Psoas muscle (tissue), 8 donors: ENCODE measurements at places on chromosomes 13 and 19. TPM values are rescaled to one million over a fixed set of nuclear protein-coding genes. Genes with fewer than 3 reads are reported as not detected.

The RASL11A gene
- 2.6 TPM for polyA plus RNA-seq

The NTN5 gene
- not detected for polyA plus RNA-seq

The SHISA2 gene
- 3.2 TPM for polyA plus RNA-seq

The GJB6 gene
- 0.03 TPM for polyA plus RNA-seq

The ERICH4 gene
- polyA plus RNA-seq = 0.10 TPM

The APC2 gene
- polyA plus RNA-seq = not detected

GRCh38 chr19:3310280-3310679 lies 56.1 kb upstream of the NFIC start:
- DNase-seq = no peak
- peaks cover 21% of the 10 kb centered on the region for H3K27me3 ChIP-seq
- no peak overlapping the region for H3K4me3 ChIP-seq
- no peak overlapping the region for H3K27ac ChIP-seq

DNA sequence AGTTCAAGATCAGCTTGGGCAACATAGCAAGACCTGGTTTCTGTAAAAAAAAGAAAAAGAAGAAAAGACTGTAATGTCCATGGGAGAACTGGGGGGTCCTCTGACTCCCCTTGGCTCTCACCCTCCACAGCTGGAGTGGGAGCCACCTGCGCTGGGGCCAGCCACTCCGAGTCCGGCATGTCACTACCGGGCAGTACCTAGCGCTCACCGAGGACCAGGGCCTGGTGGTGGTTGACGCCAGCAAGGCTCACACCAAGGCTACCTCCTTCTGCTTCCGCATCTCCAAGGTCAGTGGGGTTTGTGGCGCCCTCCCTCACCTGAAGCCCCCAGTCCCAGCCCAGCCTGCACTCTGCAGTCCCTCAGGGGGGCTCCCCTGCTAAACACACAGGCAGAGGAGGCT lies 14.7 kb downstream of the RYR1 start:
- no peaks in the 10 kb centered on the region for H3K36me3 ChIP-seq
- no peaks in the 10 kb centered on the region for H3K27me3 ChIP-seq
- no peak for DNase-seq
- no peak overlapping the region for H3K4me3 ChIP-seq

DNA sequence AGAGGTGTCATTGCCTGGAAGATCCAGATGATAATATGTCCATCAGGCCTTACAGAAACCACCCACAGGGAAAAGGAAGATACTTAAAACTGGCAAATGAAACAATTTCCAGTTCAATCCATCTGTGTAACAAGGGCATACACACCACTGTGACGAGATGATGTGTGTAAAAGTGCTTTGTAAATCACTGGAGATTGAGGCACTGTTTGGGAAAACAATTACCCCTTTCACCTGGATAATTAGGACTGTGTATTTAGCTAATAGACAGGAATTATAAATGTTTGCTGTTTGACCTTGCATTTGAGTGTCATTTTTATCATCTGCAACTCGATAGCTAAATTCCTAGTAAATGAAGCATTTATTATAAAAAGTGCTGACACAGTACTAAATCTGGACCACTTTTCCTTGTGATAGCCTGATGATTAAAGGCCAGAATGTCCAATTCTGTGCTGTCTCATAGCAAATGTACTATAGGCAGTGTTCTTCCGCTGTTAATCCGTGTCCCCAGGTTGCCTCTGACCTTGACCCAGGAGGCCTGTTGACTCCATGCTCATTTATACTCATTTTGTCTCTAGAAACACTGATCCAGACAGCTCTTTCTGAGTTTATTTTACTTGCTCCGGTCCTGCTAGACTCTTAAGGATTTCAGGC lies 105.8 kb downstream of the LACC1 start:
- H3K36me3 ChIP-seq = no peaks in the 10 kb centered on the region
- no peak overlapping the region for H3K27ac ChIP-seq
- H3K4me1 ChIP-seq = no peaks in the 10 kb centered on the region
- no peak overlapping the region for H3K4me3 ChIP-seq

DNA sequence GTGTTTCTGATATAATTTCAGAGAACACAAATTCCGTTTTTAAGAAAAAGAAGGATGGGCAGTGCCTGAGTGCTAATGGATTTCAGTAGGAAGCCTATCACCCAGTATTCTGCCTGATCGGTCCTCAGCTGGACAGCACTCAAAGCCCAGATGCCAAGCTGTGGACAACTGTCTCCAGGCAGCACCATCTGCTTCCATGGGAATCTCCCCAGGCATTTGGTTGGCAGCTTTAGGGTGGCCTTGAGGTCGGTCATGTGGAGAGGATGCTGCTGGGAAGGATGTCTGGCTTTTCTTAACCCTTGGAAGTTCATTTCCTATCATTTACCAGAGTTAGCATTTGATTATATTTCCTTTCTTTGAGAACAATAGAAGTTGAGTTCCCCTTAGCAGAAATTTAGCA lies 311.7 kb downstream of the TBC1D4 start:
- no peaks in the 10 kb centered on the region for H3K36me3 ChIP-seq
- no peak overlapping the region for H3K4me3 ChIP-seq
- no peaks in the 10 kb centered on the region for H3K27me3 ChIP-seq

- no peaks in the 10 kb centered on the region for H3K36me3 ChIP-seq
- no peaks in the 10 kb centered on the region for H3K27me3 ChIP-seq
- DNase-seq = no peak
Observed at GRCh38 chr19:30064771-30065494, 122.9 kb downstream of the URI1 start.

DNA sequence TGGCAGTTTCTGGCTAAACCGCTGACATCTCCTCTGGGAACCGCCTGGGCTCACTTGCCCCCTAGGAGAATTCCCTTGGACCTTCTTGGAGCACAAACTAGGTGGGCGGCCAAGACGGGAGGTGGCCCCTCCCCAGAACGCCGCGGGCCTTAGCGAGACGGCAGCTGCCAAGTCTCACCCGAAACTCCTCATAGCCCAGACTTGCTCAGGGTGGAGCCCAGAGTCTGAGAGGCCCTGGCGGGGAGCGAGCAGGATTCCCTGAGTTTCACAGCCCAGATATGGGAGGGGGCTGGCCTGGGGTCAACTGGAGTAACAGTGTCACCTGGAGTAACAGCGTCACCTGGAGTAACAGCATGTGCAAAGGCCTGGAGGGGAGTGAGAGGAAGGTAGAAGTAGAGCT lies 10.1 kb downstream of the TINCR start:
- no peak overlapping the region for H3K4me3 ChIP-seq
- no peaks in the 10 kb centered on the region for H3K4me1 ChIP-seq
- DNase-seq = no peak
- peaks cover 50% of the 10 kb centered on the region for H3K27me3 ChIP-seq
- H3K27ac ChIP-seq = no peak overlapping the region

- no peaks in the 10 kb centered on the region for H3K4me1 ChIP-seq
- H3K36me3 ChIP-seq = no peaks in the 10 kb centered on the region
- no peak overlapping the region for H3K4me3 ChIP-seq
- no peaks in the 10 kb centered on the region for H3K27me3 ChIP-seq
- DNase-seq = no peak
Observed at GRCh38 chr19:611481-611868, 21.8 kb downstream of the HCN2 start.

- H3K27me3 ChIP-seq = peaks cover 2% of the 10 kb centered on the region
- DNase-seq = no peak
- no peaks in the 10 kb centered on the region for H3K4me1 ChIP-seq
- no peak overlapping the region for H3K4me3 ChIP-seq
- no peaks in the 10 kb centered on the region for H3K36me3 ChIP-seq
- H3K27ac ChIP-seq = no peak overlapping the region
Observed at GRCh38 chr13:22114630-22115311, 443.9 kb downstream of the FGF9 start.

GRCh38 chr19:2399582-2399981 lies 27.8 kb downstream of the TIMM13 start:
- H3K27ac ChIP-seq = no peak overlapping the region
- H3K4me3 ChIP-seq = no peak overlapping the region
- no peaks in the 10 kb centered on the region for H3K36me3 ChIP-seq
- DNase-seq = no peak
- no peaks in the 10 kb centered on the region for H3K4me1 ChIP-seq
- no peaks in the 10 kb centered on the region for H3K27me3 ChIP-seq

GRCh38 chr19:5587661-5588060 lies 19.9 kb upstream of the TINCR start:
- H3K36me3 ChIP-seq = peaks cover 7% of the 10 kb centered on the region
- H3K27ac ChIP-seq = peak overlapping the region; percentile 2
- no peaks in the 10 kb centered on the region for H3K27me3 ChIP-seq
- peaks cover 17% of the 10 kb centered on the region for H3K4me1 ChIP-seq
- DNase-seq = no peak

DNA sequence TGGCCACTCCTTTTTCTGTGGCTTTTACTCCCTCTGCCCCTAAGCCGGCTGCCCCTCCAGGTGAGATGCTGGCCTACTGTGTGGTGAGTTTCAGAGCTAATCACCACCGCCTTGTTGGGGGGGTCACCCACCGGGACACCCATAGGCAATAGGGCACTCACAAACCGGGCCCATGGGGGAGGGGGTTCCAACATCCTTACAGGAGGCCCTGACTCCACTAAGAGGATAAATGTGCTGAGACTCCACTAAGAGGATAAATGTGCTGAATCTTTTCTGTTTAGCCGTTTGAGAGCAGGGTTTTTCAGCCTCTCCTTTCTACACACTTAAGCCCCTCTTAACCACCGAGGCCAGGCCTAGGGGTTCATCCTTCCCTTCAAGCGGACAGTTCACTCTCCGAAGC lies 73.7 kb downstream of the SLC15A1 start:
- H3K4me1 ChIP-seq = no peaks in the 10 kb centered on the region
- no peak for DNase-seq
- H3K36me3 ChIP-seq = no peaks in the 10 kb centered on the region
- H3K27ac ChIP-seq = no peak overlapping the region

DNA sequence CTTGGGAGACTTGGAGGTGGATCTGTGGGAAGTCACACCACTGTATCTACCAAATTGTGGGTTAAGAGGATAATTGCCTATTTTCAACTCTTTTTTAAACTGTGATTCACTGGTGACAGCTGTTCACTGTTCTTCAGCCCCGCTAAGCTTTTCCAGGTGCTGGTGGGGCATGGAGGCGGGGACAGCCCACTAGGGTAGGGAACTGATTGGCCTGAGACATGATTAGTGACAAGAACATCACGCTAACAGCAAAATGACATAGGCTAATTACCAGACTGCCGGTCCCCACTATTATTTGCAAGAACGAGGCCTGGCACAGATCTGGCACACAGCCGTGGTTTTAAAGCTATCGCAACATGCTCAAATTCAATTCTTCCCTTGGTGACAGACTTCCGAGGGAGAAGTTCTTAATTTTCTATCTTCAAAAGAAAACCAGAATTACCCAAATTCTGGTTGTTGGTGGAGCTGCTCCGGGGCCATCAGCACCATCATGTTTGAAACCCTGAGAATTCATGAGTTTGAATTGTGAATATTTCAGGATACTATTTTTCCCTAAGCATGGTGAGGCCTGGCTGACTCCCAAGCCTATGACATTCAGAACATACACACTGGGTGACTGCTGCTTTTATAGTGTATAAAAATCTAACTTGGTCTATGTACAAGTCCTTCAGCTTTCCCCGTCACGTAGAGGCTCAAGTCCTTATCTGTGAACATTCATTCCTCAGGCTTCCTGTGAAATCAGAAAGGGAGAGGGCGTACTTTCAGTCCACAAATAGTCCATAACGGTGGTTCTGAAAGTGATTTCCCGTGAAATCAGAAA lies 17.9 kb downstream of the DOCK9 start:
- H3K27ac ChIP-seq = peak overlapping the region; percentile 57
- no peak overlapping the region for H3K4me3 ChIP-seq
- no peak for DNase-seq
- no peaks in the 10 kb centered on the region for H3K4me1 ChIP-seq

GRCh38 chr19:27734496-27735220 lies 1478.3 kb downstream of the UQCRFS1 start:
- DNase-seq = no peak
- no peaks in the 10 kb centered on the region for H3K36me3 ChIP-seq
- H3K27ac ChIP-seq = no peak overlapping the region
- H3K27me3 ChIP-seq = no peaks in the 10 kb centered on the region
- peaks cover 8% of the 10 kb centered on the region for H3K4me1 ChIP-seq
